ENCODE measurements at places on chromosomes 13 and 19.
A peak's percentile ranks its signal among the peaks of the same experiment; 100 is the strongest.

DNA sequence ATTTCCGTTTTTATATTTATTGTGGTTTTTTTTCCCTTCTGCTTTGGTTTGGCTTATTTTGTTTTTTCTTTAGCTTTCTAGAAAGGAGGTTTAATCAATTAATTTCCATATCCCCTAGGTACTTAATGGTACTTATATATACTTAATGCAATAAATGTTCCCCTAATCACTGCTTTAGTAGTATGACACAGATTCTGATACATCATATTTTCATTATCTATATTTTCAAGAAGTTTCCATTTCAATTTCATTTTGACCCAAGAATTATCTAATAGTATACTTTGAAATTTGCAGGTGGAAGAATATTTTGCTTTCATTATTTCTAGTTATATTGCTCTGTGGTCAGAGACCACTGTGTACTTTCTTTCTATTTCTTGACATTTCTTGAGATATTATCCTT is 66.6 kb upstream of the STK24 start:
- DNase-seq: no peak

- no peak for DNase-seq
Observed at GRCh38 chr13:80802946-80803345, 462.0 kb upstream of the SPRY2 start.

GRCh38 chr13:103556681-103557080 is 490.5 kb upstream of the SLC10A2 start:
- DNase-seq: no peak

- peak; percentile 90 for DNase-seq
Observed at GRCh38 chr19:41934849-41935374, 6.7 kb upstream of the ERFL start.

- DNase-seq: peak; percentile 90
Observed at GRCh38 chr19:43519436-43520088, 7.4 kb downstream of the ETHE1 start.

DNA sequence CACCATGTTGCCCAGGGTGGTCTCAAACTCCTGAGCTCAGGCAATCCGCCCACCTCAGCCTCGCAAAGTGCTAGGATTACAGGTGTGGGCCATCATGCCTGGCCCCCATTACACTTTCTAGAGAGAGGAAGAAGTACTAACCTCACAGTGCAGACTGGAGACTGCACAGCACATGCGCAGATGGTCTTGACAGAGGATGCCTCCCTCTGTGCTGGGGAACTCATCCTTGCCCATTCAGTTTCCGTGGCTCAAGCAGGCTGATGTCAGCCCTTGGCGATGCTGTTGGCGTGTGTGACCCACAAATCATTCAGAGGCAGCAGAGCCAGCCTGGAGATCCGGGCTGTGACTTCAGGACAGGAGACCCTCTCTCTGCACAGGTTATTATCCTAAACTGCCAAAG is 14.6 kb upstream of the FFAR2 start:
- DNase-seq: no peak

DNA sequence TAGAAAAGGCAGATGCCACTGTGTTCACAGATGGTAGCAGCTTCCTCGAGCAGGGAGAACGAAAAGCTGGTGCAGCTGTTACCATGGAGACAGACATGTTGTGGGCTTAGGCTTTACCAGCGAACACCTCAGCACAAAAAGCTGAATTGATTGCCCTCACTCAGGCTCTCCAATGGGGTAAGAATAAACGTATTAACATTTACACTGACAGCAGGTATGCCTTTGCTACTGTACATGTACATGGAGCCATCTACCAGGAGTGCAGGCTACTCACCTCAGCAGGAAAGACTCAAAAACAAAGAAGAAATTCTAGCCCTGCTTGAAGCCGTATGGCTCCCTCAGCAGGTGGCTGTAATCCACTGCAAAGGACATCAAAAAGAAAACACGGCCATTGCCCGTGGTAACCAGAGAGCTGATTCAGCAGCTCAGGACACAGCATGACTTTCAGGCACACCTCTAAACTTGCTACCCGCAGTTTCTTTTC is 197.7 kb downstream of the ZNF737 start:
- DNase-seq: no peak

DNA sequence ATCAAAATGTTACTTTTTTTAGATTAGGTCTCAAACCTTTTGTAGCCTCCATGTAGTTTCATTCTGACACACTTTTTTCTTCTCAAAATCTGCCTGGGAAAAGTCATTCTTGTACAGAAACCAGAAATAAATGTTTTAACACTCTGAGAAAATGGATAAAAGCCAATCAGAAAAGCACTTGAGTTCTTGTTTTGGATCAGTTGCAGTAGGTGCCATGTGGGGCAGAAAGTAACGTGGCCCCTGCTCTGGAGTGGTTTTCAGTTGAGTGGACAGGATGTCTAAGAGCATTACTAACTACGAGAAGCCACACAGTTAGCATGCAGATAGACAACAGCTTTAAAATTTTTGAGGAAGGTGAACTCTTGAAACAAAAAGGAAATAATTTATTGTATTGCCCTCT is 19.1 kb downstream of the GPR183 start:
- peak; percentile 64 for DNase-seq

- no peak for DNase-seq
Observed at GRCh38 chr13:34064456-34065205, 246.7 kb downstream of the RFC3 start.

- DNase-seq: peak; percentile 93
Observed at GRCh38 chr13:113816946-113817859, 46.7 kb downstream of the GAS6 start.

DNA sequence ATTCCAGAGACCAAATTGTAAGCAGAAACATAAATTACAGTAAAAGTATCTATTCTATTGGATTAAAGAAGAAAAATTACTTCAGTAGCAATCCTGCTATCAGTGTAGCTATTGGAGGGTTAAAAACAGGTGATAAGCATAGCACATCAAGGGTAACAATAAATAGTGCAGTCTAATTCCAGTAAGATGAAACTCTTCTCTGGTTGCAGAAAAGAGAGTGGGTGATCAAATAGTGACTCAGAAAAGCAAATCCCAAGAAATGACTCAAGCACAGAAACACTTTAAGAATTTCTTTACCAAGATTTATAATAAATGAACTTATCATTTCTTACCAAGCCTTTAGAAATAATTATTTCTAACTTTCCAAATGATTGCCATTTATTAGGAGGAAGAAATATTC is 135.7 kb downstream of the LMO7 start:
- no peak for DNase-seq

DNA sequence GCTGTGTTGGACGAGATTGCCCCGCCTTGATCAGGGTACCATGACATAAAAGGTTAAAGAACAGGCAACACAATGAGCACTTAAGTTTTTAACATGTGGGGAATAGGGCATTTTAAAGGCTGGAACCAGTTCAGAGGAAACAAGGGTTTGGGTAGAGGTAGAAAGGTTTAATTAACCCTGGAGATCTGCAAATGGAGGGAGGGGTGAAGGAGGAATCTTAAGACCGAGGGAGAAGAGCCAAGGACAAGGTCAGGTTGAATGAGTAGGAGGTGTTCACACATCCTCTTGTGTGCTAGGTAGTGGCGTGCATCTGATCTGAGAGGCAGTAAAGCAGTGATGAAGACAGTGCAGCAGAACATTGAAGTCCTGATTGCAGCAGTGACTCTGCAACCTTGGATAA is 28.5 kb downstream of the SKA3 start:
- no peak for DNase-seq

GRCh38 chr13:110521296-110521680 is 40.2 kb downstream of the RAB20 start:
- DNase-seq: no peak
